GDM1 (cell line): ENCODE measurements at places on chromosomes 3 and 15.

GRCh38 chr15:74122403-74123130 lies 7.8 kb upstream of the ISLR2 start:
- no peak for DNase-seq

- no peak for DNase-seq
Measured at GRCh38 chr3:30333903-30334302, 272.5 kb upstream of the TGFBR2 start.

GRCh38 chr3:64224826-64225610 lies at the start of gene PRICKLE2:
Gene PRICKLE2 (minus strand): TSS chr3:64225466. CDS start chr3:64198927, 26,539 bp downstream.
- no peak for DNase-seq

DNA sequence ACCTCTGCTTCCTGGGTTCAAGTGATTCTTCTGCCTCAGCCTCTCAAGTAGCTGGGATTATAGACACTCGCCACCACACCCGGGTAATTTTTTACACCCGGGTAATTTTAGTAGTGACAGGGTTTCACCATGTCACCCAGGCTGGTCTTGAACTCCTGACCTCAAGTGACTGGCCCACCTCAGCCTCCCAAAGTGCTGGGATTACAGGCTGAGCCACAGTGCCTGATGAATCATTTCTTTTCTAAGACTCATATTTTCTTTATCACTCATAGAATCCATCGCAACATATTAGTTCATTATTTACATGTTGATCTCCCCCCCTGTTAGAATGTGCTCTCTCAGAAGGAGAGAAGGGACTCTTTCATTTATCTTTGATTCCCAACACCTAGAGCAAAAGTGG lies 109.5 kb upstream of the PTPRG start:
- DNase-seq: no peak

GRCh38 chr3:50296721-50297383 lies 2.4 kb downstream of the HYAL3 start:
- DNase-seq: no peak

DNA sequence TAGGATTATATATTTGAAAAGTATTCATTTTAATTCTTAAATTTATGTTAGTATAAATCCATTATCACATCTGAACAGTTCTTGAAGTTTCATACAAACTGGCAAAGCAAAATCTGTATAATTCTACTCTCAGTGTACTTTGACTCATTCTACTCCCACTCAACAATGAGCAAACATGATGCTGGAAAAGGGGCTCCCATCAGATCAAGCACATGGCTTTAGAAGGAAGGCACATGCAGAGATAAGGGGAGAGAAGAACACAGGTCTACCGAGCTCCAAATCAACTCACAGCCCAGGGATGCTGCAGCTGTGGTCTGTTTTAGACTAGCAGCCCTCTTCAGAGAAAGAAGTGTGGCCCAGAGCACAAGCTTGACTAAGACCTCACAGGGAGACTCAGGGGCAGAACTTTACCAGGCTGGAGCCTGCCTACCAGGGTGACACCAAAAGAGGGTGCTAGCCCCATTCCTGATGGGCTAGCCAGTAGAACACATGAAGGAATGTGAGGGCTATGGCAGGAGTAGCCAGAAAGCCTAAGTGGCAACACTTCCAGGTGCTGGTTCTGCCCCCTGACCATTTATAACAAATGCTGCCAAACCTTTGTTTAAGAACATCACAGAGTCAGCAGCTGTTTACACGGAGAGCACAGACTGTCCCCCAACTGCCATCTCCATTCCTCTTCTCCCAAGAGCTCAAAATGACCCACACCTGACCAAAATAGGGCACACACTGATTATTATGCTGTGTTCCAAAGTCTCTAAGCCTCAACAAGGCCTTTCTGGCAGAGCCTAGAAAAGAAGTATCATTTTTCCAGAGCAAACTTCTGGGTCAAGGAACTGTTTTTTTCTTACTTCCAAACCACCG lies 19.5 kb downstream of the SEC22C start:
- no peak for DNase-seq

DNA sequence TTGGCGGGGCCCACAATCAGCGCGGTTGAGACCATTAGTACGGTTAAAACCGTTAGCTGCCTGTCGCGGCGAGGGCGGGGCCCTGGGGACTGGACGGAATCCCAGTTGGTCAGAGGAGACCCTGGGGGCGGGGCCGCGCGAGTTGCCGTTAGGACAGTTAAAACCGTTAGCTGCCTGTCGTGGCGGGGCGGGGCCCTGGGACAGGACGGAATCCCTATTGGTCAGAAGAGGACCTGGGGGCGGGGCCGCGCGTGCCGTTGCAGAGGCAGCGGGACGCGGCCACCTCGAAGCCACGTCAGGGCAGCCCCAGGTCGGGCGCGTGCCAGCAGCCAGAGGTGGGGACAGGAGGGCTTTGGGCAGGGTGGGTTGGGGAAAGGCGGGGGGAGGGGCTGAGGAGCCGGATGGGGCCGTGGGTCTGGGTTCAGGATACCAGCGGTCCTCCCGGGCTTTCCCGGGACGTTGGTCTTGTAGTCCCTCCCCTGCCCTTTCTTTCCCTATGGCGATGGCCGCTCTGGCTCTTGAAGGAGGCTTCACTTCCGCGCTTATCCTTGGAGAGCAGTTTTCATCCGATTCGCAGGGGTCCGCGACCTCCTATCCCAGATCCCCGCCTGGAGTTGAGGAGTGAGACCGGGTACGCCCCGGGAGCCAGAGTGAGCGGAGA lies 28.0 kb downstream of the KLHDC8B start:
- DNase-seq: no peak

- DNase-seq: no peak
Measured at GRCh38 chr3:5019411-5020241, 40.4 kb downstream of the BHLHE40 start.

DNA sequence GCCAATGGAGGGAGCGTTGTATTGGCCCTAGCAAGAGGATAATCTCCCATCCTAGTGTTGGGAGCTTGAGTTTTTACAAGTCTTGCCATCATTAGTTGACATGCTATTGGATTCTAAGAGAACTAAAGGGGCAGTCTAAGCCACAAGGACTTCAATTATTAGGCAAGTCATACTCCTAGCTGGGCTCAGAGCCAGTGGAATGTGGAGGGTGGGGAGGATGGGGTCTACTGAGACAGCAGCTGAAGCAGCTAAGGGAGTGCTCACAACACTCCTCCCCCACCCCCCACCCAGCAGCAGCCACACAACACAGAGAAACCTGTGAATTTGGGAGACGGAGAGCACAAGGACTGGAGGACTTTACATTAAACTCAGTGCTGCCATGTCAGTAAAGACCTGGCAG lies 27.9 kb downstream of the FRG2C start:
- DNase-seq: no peak

DNA sequence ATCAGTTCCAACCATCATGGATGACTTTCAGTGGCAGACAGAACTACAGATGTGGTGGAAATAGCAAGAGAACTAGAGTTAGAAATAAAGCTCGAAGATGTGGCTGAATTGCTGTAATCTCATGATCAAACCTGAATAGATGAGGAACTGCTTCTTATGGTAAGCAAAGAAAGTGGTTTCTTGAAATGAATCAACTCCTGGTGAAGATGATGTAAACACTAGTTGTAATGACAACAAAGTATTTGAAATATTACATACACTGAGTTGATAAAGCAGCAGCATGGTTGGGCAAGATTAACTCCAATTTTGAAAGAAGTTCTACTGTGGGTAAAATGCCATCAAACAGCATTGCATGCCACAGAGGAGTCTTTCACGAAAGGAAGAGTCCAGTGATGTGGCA lies 131.7 kb upstream of the FAM3D start:
- DNase-seq: no peak

DNA sequence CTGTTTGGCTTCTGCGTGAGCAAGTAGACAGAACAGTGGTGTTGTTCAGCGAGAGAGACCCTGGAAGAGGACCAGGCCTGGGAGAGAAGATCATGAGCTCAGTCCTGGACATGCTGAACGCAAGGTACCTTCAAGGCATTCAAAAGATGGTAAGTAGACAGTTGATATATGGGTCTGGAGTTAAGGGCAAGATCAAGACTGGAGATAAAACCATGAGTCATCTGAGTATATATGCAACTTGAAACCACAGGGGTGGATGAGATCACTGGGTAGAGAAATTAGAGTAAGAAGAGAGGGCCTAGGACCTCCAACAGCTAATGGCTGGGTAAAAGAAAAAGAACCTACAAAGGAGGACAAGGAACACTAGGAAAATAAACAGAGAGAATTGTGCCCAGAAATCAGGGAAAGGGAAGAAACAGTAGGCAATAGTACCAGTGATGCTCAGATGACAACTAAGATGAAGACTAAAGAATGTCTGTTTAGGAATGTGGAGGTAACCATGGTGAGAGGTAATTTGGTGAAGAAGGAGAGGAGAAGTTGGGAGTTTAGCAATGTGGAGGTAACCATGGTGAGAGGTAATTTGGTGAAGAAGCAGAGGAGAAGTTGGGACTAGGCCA lies 343.2 kb upstream of the ADAMTS9 start:
- DNase-seq: no peak

- DNase-seq: no peak
Measured at GRCh38 chr3:29083676-29084075, 197.2 kb upstream of the RBMS3 start.

GRCh38 chr3:124206225-124207055 lies 214.5 kb upstream of the ROPN1 start:
- DNase-seq: no peak

DNA sequence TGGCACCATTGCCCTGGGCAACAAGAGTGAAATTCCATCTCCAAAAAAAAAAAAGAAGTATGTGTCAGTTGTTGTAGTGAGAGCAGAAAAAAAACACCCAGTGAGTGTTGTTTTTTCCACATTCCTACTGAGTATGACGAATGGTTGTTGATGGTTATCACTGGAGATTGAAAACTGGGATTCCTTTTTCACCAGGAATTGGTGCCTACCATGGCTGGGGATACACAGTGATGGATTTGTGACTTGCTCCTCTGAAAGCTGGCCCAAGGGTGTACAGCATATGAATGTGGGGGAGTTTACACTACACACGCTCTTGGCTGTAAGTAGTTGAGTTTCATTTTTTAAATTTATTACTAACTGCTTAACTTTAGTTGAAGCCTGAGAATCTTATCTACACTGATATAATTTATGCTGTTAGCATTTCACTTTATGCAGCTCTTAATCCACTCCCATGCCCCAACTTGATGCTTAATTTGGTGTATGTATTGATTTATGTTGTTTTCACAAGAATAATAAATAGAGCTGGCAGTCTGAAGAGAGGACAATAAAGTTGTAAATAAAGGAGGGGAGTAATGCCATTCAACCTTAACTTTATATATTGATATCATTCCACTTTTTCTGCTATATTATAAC lies 56.0 kb upstream of the MME start:
- no peak for DNase-seq

GRCh38 chr3:184784731-184785500 lies 27.1 kb upstream of the VPS8 start:
- DNase-seq: no peak

DNA sequence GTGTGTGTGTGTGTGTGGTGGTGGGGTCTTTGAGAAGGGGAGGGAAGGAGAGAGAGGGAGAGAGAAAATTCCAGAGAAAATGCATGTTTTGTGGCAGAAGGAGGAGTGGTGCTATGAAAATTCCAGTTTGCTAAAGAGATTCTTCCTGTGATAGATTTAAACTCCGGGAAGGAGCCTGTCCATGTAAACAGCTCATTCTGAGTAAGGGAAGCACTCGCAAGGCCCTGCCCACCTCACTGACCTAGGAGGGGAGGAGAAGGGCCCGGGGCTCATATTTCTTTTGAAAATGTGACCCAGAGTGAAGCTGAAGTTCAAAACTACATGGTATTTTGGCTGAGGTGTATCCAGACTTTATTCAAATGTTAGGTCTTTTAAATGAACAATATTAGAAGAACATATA lies 41.3 kb downstream of the ADAMTSL3 start:
- no peak for DNase-seq

GRCh38 chr3:73508330-73508954 lies 116.3 kb downstream of the PDZRN3 start:
- no peak for DNase-seq

- peak; percentile 77 for DNase-seq
Measured at GRCh38 chr3:177591379-177591778, 394.1 kb upstream of the TBL1XR1 start.

DNA sequence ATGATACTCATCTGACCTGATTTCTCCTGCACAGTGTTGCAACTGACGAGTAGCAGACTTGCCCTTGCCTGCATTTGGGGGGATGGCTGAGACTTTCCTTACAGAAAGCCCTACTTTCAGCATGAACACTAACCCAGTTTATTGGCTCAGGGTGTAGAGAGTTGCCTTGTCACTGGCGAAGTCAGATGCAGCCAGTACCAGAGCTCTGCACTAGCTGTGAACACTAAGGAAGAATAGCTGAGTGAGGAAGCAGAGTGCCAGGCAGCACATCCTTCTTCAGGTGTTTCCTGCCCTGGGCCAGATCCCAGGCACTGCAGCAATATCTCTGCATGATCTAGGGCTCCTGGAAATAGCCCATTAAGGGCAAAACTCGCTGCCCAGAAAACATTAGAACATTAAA lies 154.0 kb upstream of the SYNPR start:
- DNase-seq: no peak

- DNase-seq: no peak
Measured at GRCh38 chr3:98406034-98406433, 15.6 kb downstream of the OR5K3 start.

GRCh38 chr3:150733936-150734794 lies 28.8 kb downstream of the SIAH2 start:
- no peak for DNase-seq

GRCh38 chr3:53798144-53798543 lies 48.1 kb downstream of the CHDH start:
- DNase-seq: no peak

DNA sequence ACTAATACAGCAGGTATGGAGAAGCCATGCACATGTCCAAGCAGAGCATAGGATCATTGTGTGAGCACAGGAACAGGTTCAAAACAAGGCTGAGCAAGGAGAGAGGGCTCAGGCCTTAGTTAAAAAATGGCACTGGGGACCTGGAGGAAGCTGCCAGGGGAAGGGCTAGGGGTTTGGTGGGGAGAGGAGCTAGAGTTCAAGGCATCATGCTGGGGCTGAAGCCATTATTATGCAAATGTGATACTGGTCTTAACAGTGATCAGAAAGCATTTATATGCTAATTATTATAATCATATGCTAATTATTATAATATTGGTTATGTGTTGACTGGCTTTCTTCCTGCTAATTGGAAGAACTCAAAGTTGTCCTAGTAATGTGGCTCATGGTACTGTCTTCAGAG lies 546.0 kb upstream of the CFAP20DC start:
- DNase-seq: no peak

DNA sequence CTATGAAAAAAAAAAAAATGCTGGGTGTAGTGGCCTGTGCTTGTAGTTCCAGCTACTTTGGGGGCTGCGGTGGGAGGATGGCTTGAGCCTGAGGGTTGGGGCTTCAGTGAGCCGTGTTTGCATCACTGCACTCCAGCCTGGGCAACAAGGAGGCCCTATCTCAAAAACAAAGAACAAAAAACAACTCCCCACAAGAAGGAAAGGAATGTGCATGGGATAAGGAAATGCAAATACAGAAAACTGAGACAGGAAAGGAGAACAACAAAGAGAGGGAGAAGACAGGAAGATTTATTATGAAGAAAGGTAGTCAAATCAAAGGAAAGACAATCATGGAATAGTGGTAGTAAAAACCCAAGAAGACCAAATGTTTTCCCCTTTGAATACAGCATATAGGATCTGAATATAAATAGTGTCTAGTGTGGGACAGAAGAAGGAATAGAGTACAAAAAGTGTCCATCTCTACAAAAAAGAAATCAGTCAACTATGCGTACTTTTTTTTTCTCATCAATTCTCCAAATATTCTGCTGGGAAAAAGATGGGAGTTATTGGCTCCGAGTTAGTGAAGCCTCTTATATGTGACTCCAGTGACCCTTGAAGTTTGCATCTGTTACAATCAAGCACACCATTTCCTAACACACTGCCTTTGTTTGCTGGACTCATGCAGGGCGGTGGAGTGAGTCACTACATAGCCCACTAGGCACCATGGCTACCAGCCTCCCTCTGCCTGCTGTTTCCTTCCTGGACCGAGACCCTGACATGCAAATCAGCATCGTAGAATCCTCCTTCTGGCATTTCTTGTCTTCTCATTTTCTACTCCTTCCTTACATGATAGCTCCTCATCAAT lies 101.2 kb upstream of the PTX3 start:
- DNase-seq: no peak
